Left lung (tissue), 14 donors: ENCODE measurements at places on chromosomes 5 and 9. TPM values are rescaled to one million over a fixed set of nuclear protein-coding genes. Genes with fewer than 3 reads are reported as not detected.

The FABP6 gene
- polyA plus RNA-seq, result 6.1 TPM

The TRIM7 gene
- 0.43 TPM for polyA plus RNA-seq

The TAL2 gene
- 1.0 TPM for polyA plus RNA-seq

The TRPM6 gene
- polyA plus RNA-seq, result 1.0 TPM

The SLC1A3 gene
- polyA plus RNA-seq, result 12.1 TPM

The CATSPER3 gene
- 1.4 TPM for polyA plus RNA-seq

The GLDC gene
- polyA plus RNA-seq, result 3.7 TPM

The THBS4 gene
- polyA plus RNA-seq, result 6.0 TPM

The TAF11L10 gene
- polyA plus RNA-seq, result not detected

The EGFLAM gene
- 12.3 TPM for polyA plus RNA-seq

The CCDC192 gene
- 0.81 TPM for polyA plus RNA-seq

DNA sequence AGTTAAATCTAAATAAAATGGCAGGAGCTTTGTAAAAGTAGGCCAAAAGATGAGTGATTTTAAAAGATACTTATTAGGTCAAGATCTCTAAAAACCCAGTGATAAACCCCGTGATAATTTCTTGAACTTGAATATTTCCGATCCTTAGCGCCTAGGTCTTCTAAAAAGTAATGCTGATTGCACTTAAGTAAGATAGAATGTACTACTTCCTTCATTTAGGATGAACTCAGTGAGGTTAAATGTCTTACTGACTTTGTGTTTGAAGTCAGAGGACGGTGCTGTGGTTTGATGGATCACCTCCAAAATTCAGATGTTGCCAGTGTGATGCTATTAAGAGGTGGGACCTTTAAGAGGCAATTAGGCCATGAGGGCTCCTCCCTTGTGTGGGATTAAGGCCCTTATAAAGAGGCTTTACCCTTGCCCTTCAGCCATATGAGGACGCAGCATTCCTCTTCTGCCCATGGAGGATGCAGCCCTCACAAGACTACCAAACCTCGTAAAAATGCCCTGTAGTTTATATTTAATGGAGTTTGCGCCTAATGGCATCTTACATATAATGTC lies 130.1 kb downstream of the TRIO start:
- H3K27ac ChIP-seq, result no peak overlapping the region
- no peaks in the 10 kb centered on the region for H3K27me3 ChIP-seq
- H3K36me3 ChIP-seq, result no peaks in the 10 kb centered on the region
- peaks cover 9% of the 10 kb centered on the region for H3K4me1 ChIP-seq
- no peak overlapping the region for H3K4me3 ChIP-seq

- no peak overlapping the region for H3K4me3 ChIP-seq
- no peaks in the 10 kb centered on the region for H3K36me3 ChIP-seq
- DNase-seq, result no peak
- no peak overlapping the region for H3K27ac ChIP-seq
These were observed 82.6 kb upstream of the GAS1 start for GRCh38 chr9:87029905-87030304.

DNA sequence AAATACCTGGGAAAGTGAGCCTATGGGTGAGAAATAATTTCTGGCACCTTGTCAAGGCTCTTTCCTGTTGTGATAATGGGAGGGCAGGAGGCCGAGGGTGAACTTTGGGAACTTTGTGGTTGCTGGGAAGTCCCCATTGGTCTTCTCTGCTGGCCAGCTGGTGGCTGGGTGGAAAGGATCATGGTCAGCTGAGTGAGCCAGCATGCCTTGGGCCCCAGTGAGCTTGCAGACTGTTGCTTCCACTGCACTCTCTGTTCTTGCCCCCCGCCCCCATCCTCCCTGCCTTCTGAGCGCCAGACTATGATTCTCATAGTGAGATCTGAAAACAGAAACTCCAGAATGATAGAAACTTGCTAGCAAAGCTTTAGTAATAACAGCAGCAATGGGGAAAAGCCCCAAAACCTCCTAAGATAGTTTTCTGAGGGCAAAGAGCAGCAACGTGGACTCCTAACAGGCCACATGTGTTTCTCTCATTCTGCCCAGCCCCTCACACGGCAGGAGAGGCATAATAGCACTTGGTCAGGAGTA lies 139.2 kb upstream of the SMARCA2 start:
- no peak overlapping the region for H3K4me3 ChIP-seq
- no peaks in the 10 kb centered on the region for H3K27me3 ChIP-seq

- H3K27ac ChIP-seq, result no peak overlapping the region
- DNase-seq, result no peak
- H3K4me3 ChIP-seq, result no peak overlapping the region
- H3K36me3 ChIP-seq, result no peaks in the 10 kb centered on the region
- H3K4me1 ChIP-seq, result peaks cover 4% of the 10 kb centered on the region
These were observed 31.1 kb downstream of the SEMA6A start for GRCh38 chr5:116543501-116543900.

- H3K27me3 ChIP-seq, result no peaks in the 10 kb centered on the region
- peaks cover 31% of the 10 kb centered on the region for H3K4me1 ChIP-seq
- DNase-seq, result no peak
- no peaks in the 10 kb centered on the region for H3K36me3 ChIP-seq
- H3K4me3 ChIP-seq, result no peak overlapping the region
These were observed 44.0 kb downstream of the RNF130 start for GRCh38 chr5:180027459-180028089.

DNA sequence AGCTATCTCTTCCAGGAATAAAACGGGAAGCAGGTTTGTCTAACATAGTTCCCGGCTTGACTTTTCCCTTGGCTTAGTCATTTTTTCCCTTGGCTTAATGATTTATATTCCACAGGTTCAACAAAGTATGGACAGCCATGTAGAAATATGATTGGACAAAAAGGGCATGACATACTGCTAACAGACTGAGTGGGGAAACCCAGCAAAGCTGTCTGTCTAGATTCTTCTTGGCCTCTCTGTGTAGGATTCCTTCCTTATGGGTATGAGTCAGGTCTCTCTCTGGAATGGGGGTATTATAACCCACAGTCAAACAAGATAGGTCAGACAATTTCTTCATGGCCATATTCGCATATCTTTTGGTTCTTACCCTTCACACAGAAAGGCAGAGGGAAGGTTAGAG lies 5.7 kb upstream of the MTAP start:
- H3K27ac ChIP-seq, result no peak overlapping the region
- H3K4me3 ChIP-seq, result no peak overlapping the region
- H3K36me3 ChIP-seq, result no peaks in the 10 kb centered on the region
- DNase-seq, result no peak
- peaks cover 16% of the 10 kb centered on the region for H3K27me3 ChIP-seq

- H3K36me3 ChIP-seq, result no peaks in the 10 kb centered on the region
- peaks cover 23% of the 10 kb centered on the region for H3K4me1 ChIP-seq
- peak overlapping the region; percentile 97 for H3K4me3 ChIP-seq
- DNase-seq, result peak; percentile 14
These were observed 974 bp downstream of the CLINT1 start for GRCh38 chr5:157857816-157858526.

DNA sequence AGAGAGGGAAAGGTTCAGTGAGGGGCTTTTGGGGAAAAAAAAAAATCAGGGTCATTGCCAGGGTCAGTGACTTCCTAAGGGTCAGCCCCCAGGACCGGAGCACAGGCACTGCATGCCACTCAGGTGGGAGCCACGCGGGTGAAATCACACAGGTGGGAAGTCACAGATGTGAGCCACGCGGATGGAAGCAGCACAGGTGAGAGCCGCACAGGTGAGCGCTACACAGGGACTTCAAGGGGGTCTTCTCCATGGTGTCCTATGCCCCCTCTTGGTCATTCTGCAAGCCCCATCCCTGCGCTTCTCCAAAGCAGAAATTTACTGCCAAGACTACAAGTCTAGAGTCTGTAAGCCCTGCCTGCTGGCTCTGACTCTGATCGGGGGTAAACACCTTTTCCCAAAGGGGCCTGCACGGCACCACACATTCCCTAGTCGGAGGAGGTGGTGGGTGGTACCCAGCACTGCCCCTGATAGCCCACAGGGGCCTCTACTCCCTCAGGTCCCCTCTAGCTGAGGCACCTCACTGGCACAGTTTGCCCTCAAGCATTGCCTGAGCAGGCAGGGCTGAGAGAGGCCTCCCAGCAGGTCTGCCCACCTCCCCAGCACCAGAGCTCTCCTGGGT lies 18.3 kb upstream of the OBP2B start:
- no peaks in the 10 kb centered on the region for H3K4me1 ChIP-seq
- H3K27me3 ChIP-seq, result peaks cover 28% of the 10 kb centered on the region
- DNase-seq, result no peak
- H3K4me3 ChIP-seq, result no peak overlapping the region
- no peak overlapping the region for H3K27ac ChIP-seq

GRCh38 chr5:151483176-151483575 lies 35.8 kb downstream of the SLC36A1 start:
- no peak for DNase-seq
- H3K27ac ChIP-seq, result no peak overlapping the region
- H3K4me1 ChIP-seq, result peaks cover 32% of the 10 kb centered on the region
- H3K27me3 ChIP-seq, result no peaks in the 10 kb centered on the region
- H3K4me3 ChIP-seq, result no peak overlapping the region

DNA sequence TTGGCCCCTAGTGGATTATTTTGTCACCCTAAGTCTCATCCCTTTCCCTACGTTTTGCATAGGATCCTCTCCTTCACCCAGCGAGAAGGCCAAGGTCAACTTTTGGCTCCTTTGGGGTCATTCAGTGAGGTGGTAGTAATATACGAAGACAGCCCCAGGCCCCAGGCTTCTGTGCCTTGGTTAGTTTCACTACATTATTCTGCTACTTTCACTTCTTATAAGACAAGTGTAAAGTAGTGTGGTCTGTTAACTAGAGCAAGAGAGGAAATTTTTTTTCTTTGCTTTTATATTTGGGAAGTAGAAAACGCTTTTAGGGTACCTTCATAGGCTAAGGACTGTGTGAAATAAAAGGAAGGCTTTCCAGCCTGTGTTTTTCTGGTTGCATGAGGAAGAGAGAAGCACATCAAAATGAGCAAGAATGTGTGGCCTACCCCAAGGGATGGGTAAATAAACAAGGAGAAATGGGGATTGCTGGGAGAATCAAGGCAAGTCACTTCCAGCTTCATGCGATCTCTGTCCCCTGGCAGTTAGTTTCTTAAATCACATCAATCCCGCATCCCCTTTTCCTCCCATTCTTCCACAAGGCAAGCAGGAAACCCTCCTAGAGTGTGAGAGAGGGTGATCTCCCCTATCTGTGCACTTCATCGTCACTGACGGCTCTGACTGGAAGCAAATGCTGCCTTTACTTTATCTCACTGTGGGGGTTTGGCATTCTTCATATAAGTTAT lies 677.0 kb upstream of the WWC1 start:
- H3K27me3 ChIP-seq, result no peaks in the 10 kb centered on the region
- H3K4me1 ChIP-seq, result no peaks in the 10 kb centered on the region
- H3K27ac ChIP-seq, result no peak overlapping the region
- H3K4me3 ChIP-seq, result no peak overlapping the region
- no peak for DNase-seq

DNA sequence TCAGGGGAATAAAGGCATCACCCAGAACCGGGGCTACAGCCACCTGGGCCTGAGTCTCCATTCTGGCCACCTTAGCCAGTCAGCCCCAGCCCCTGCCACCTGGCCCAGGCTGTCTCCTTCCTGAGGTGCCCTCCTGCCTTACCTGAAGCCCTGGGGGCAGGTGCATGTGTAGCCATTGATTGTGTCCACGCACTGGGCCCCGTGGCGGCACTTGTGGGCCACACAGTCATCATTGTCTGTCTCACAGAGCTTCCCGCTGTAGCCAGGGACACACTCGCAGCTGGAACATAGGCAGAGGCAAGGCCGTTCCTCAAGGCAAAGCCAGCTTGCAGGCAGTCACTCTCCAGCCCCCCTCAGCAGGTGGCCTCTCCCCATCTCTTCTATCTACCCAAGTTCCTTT lies 107.7 kb upstream of the PANK3 start:
- H3K4me3 ChIP-seq, result no peak overlapping the region
- H3K4me1 ChIP-seq, result no peaks in the 10 kb centered on the region
- DNase-seq, result no peak
- H3K27ac ChIP-seq, result no peak overlapping the region
- no peaks in the 10 kb centered on the region for H3K36me3 ChIP-seq

- H3K4me3 ChIP-seq, result no peak overlapping the region
- H3K36me3 ChIP-seq, result no peaks in the 10 kb centered on the region
- H3K27me3 ChIP-seq, result no peaks in the 10 kb centered on the region
- H3K27ac ChIP-seq, result no peak overlapping the region
These were observed 265.3 kb upstream of the GAS1 start for GRCh38 chr9:87212605-87213021.

- H3K27ac ChIP-seq, result no peak overlapping the region
- DNase-seq, result no peak
- H3K4me1 ChIP-seq, result peaks cover 2% of the 10 kb centered on the region
- no peaks in the 10 kb centered on the region for H3K36me3 ChIP-seq
- H3K27me3 ChIP-seq, result no peaks in the 10 kb centered on the region
These were observed 63.5 kb downstream of the MEF2C start for GRCh38 chr5:88819301-88819999.

DNA sequence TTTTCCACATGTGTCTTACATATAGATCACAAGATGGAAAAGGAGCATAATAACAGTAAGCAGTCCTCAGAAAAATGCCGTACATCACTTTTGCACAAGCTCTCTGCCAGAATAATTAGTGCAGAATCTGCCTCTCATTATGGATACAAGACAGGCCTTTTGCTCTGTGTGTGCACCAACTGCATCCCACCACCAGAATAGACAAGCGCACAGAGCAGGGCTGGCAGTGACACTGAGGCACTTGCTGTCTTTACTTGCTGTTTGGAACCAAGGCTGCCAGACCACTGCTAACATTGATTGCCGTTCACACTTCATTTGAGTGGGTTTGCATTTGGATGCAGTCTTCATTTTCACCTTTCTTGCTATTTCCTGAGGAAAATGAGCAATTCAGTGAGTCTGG lies 741.3 kb downstream of the TLE1 start:
- no peak for DNase-seq
- no peak overlapping the region for H3K4me3 ChIP-seq
- no peaks in the 10 kb centered on the region for H3K36me3 ChIP-seq
- no peak overlapping the region for H3K27ac ChIP-seq
- H3K4me1 ChIP-seq, result peaks cover 3% of the 10 kb centered on the region

DNA sequence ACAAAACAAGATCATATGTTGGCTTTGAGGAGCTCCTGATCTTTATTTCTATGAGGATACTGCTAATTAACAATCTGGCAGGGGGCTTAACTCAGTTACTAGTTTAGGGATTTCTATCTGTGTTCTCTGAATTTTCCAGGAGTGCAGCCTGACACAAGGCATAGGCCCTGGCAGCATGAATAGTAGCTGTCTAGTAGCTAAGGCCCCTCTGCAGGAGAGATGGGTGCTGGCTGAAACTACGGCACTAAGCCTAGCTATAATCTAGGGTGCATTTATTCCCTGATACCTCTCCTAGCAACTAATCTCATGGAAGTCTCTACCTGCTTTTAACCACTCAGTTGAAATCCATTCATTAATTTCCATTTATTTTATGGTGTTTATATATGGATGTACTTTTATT lies 268.2 kb downstream of the TMEM232 start:
- no peak overlapping the region for H3K27ac ChIP-seq
- no peaks in the 10 kb centered on the region for H3K27me3 ChIP-seq
- DNase-seq, result no peak
- H3K4me3 ChIP-seq, result no peak overlapping the region
- H3K36me3 ChIP-seq, result no peaks in the 10 kb centered on the region

- H3K27me3 ChIP-seq, result no peaks in the 10 kb centered on the region
- DNase-seq, result no peak
- no peak overlapping the region for H3K4me3 ChIP-seq
- no peak overlapping the region for H3K27ac ChIP-seq
- H3K4me1 ChIP-seq, result no peaks in the 10 kb centered on the region
- H3K36me3 ChIP-seq, result no peaks in the 10 kb centered on the region
These were observed 120.8 kb downstream of the DMRT2 start for GRCh38 chr9:1170918-1171317.

- H3K27ac ChIP-seq, result no peak overlapping the region
- no peaks in the 10 kb centered on the region for H3K36me3 ChIP-seq
- no peak for DNase-seq
- no peak overlapping the region for H3K4me3 ChIP-seq
- no peaks in the 10 kb centered on the region for H3K4me1 ChIP-seq
These were observed 49.5 kb upstream of the TYRP1 start for GRCh38 chr9:12643686-12644085.
